ENCODE measurements at places on chromosomes 2 and 18.

- DNase-seq: no peak
Observed at GRCh38 chr2:152083202-152083875, 15.5 kb downstream of the CACNB4 start.

GRCh38 chr2:176081376-176081836 lies 2.4 kb downstream of the EVX2 start:
- DNase-seq: no peak

GRCh38 chr2:158686210-158686691 lies 108.9 kb upstream of the DAPL1 start:
- peak; percentile 65 for DNase-seq

DNA sequence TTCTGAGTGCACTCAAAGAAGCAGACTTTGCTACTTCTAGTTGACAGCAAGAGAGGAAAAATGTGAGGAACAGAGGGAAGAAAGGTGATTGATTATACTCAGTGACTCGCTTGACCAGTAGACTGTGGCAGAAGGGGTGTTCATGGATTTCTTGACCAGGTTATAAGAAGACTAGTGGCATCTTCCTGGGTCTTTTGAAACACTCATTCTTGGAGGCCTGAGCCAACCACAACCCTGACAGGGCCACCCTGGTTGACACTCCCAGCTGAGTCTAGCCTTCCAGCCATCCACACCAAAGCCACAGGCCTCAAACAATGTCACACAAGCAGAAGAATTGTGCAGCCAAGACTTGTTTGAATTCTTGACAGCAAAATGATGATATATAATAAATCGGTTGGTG lies 366.3 kb downstream of the SS18 start:
- no peak for DNase-seq

DNA sequence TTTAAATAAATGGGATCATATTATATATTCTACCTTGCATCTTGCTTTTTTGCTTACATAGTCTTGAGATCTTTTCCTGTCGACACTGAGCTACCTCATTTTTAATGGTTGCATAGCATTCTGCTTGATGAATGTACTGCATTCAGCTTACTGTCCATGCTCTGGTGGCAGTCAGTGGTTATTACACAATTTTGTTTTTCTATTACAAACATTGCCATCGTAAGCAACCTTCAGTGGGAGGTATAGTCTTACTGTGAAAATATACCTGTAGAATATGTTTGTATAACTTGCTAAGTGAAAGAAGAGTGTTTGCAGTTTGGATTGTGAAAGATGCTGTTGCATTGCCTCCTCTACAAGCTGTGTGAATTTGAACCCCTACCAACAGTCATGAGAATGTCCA lies 43.4 kb downstream of the UBXN4 start:
- DNase-seq: no peak

- DNase-seq: peak; percentile 26
Observed at GRCh38 chr2:171762879-171763573, 75.8 kb downstream of the DYNC1I2 start.

GRCh38 chr2:8306530-8307351 lies 375.1 kb upstream of the ID2 start:
- no peak for DNase-seq

DNA sequence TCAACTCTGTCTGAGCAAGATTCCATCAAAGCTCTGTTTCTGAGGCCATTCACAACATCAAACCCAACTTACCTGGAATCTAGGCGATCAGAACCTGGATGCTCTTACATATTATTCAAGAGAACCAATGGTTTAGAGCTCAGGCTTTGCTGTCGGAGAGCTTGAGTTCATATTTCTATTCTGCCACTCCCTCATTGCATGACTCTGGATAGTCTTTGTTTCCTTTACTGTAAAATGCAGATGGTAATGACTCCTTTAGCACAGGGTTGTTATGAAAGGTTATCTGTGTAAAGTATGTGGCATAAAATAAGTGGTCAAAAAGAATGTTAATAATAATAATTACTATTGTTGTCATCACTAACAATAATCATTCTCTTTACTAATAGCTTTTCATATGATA lies 12.6 kb downstream of the RELCH start:
- DNase-seq: no peak

GRCh38 chr2:67216103-67216502 lies 181.0 kb upstream of the ETAA1 start:
- DNase-seq: no peak

DNA sequence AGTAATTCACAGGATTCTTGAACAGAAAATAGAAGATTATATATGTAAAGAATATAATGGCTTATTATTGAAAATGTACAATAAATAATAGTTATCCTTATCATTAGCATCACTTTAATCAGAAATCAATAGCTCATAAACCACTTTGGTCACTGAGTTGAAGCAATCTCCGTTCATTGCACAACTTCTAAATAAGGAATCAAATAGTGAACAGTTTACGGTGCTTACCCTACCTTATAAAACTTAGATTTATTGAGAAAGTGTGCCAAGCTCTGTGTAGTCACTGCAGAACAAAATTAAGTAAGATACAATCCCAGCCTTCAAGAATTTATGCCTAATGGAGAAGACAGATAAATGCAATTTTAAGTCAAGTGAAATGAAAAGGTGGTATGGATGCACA lies 6.7 kb downstream of the VSNL1 start:
- DNase-seq: no peak

- no peak for DNase-seq
Observed at GRCh38 chr2:25462021-25462420, 120.3 kb upstream of the DNMT3A start.

DNA sequence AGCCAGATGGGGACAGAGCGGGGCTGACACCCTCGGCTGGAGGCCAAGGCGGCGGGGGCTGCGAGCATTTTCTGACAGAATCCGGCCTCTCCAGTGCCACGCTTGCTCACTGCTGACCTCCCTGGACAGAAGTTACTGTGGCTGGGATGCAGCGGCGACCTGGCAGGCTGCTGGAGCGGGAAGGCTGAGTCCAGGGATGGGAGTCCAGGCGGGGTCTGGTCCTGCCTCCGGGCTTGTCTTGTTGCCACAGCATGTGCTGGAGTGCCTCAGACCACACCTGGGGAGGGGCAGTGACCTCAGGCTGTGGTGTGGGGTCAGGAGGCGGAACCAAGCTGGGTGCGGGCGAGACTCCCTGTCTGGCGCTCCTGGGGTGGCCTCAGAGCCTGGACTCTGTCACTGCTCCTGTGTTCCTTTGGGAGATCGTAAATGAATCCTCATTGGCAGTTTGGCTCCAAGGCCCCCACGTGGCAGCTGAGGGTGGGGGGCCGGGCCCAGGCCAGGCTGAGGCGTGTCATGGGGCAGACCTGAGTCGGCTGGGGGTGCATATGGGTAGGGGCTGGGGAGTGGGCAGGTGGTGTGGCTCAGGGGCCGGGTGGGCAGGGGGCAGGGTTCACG lies 5.5 kb downstream of the BOK start:
- peak; percentile 14 for DNase-seq

- DNase-seq: peak; percentile 84
Observed at GRCh38 chr2:119407430-119408220, 24.0 kb upstream of the TMEM37 start.

GRCh38 chr2:241199286-241199685 lies 10.8 kb downstream of the ANO7 start:
- no peak for DNase-seq

DNA sequence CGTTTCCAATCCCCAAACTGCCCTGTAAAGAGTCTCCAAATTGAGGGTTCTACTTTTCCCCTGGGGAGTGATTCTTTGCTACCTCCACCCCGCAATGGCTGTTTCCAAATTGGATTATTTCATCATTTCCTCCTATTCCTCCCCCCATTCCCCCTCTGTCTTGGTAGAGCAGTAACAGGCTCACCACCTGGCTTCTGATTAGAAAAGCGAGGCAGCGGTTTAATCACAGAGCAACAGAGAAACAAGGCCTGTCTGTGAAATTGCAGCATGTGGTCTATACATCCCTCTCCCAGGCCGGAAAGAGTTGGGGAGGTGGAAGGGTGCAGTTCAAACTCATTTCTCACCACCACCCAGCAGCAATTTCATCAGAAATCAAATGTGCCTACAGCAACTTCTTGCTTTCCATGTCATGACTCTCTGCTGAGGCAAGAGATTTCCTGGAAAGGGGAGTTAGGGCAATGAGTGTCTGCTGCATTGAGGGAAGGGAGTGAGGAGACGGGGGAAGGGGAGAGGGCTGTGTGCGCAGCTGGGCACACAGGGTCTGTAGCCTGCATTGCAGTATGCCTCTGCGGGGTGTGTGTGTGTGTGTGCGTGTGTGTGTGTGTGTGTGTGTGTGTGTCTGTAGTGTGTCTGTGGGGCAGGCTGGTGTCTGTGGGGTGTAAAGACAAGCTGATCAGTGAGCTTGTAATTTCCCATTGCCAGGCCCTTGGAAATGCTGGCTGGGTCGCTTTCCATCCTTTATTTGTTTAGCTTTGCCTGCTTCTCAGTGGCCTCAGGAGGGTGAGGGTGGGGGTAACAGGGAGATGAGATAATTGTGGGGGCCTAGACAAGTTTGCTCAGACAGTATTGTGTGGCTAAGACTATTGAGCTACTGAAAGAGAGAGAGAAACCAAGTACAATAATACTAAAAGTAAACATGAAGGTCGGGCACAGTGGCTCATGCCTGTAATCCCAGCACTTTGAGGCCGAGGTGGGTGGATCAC lies 13.5 kb upstream of the IGFBP2 start:
- no peak for DNase-seq

DNA sequence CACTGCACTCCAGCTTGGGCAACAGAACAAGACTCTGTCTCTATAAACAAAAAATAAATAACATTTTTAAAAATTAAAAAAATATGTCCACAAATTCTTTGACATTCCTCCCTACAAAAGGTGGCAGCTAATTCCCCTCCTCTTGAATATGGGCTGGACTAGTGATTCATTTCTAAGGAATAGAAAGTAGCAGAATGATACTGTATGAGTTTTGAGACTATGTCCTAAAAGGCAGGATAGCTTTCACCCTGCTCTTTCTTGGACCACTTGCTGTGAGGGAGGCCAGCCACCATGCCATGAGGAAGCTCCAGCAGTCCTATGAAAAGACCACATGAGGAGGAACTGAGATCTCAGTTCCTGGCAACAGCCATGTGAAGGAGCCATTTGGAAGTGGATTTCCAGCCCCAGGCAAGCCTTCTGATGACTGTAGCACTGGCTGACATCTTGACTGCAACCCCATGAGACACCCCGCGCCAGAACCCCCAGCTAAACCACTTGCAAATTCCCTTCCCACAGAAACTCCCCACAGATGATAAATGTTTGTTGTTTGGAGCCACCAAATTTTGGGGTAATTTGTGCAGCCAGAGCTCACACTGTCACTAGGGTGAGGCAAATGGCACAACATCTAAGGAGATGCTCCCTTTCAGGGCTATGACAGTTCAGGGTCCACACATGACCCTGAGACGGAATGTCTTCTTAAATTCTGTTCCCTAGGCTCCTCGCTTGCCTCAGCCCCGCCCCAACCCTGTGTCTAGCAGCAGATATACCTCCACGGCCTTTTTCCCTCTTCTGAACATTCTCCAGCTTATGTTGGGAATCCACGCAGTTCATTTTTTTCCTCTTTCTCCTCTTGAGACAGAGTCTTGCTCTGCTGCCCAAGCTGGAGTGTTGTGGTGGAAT lies 17.1 kb upstream of the ATOH8 start:
- DNase-seq: peak; percentile 24

DNA sequence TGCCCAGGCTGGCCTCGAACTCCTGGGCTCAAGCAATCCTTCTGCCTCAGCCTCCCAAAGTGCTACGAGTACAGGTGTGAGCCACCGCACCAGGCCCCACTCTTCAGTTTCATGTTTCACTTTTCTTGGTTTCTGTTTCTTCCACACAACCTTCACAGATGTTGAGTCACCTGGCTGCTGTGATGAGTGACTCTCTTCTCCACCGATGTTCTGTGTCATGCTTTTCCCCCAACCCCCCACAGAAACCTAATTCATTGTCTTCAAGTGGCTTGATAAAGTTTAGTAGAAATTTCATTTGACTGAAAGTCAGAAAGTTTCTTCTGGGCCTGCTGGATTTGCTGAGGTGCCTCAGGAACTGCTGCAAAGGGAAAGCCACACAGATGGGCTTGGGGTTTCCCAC lies 78.5 kb downstream of the SPHKAP start:
- no peak for DNase-seq

DNA sequence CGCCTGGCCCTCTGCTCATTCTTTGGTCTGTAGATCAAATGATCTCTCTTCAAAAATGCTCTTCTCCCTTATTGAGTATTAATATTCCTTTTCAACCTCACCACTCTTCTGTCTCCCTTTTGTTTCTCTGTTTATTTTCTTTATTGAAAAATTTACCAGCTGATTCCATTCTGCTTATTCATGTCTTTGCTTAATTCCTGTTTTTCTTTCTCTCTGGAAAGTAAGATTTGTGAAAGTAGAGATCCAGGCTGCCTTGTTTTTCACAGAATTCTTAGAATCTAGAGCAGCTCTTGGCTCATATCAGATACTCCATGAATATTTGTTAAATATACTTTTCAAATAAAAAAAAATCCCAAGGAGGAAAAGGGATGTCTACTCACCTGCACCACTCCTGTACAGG lies 157.0 kb downstream of the DOCK10 start:
- no peak for DNase-seq

- DNase-seq: peak; percentile 86
Observed at GRCh38 chr2:102514061-102514785, 41.2 kb downstream of the SLC9A4 start.

DNA sequence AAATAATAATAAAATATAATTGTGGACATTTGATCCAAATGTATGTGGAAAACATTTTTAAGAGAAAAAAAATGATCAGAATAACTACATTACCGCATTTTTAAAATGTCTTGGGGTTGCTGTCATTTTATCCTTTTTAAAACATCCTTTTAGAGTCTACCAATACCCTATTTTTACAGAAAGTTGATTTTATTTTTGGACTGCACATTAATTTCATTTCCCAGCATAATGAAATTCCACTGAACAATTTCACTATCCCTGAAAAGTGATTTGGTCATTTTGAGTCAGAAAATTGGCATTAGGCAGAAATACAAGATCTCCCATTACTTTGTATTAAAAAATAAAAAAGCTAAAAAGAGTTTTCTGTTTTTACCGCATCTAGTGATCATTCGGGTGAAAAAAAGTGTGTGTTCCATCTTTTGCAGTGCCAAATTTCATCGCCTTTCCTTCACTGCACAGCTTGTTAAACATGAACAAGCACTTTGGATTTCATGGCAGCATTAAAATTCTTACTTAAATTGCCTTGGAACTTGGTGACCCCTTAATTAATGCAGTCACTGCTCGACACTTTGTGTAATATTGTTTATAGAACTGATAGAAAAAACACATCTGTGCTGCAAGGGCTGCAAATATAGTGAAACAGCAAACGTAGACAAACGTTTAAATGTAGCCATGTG lies 611.7 kb downstream of the TSN start:
- no peak for DNase-seq
